NCI-H146 (cell line): ENCODE measurements at places on chromosomes 12 and 14.

- peak; percentile 90 for DNase-seq
These were observed 130.7 kb downstream of the TSPAN9 start for GRCh38 chr12:3207858-3208257.

GRCh38 chr14:68815298-68816182 lies 22.7 kb upstream of the ZFP36L1 start:
- no peak for DNase-seq

DNA sequence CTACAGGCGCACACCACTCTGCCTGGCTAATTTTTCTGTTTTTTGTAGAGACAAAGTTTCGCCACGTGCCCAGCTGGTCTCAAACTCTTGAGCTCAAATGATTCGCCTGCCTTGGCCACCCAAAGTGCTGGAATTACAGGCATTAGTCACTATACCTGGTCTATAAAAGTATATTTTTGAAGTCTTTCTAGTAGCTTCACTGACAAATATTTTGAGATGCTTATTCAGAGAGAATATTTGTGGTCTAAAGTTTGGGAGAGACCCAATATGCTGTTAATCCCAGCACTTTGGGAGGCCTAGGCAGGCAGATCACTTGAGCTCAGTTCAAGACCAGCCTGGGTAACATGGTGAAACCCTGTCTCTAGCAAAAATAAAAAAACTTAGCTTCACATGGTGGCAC lies 22.0 kb upstream of the PPP1R12A start:
- no peak for DNase-seq

- peak; percentile 35 for DNase-seq
These were observed 22.4 kb upstream of the CLEC2D start for GRCh38 chr12:9646794-9647781.

DNA sequence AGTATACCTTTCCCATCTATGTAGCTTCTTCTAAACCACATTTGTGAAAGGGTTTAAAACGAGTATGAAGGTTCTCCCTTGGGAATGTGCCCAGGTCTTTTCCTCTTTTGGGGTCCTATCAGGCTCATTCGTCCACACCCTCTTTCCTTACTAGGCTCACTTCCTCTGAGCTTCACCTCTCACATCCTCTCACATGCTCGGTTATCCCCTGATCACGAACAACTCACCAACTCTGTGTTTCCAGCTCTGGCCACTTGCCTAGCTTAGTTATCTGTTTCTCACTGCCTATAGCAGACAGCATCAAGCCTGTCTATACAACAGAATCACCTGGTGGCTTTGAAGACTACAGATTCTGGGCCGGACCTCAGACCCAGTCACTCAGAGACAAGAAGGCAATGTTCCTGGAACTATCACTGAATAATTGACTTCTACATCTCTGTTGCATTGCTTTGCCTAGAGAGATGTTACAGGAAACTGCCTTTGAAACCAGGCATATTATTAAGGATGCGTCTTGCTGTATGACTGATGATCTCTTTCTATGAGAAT lies 158.2 kb downstream of the FOXN3 start:
- no peak for DNase-seq

DNA sequence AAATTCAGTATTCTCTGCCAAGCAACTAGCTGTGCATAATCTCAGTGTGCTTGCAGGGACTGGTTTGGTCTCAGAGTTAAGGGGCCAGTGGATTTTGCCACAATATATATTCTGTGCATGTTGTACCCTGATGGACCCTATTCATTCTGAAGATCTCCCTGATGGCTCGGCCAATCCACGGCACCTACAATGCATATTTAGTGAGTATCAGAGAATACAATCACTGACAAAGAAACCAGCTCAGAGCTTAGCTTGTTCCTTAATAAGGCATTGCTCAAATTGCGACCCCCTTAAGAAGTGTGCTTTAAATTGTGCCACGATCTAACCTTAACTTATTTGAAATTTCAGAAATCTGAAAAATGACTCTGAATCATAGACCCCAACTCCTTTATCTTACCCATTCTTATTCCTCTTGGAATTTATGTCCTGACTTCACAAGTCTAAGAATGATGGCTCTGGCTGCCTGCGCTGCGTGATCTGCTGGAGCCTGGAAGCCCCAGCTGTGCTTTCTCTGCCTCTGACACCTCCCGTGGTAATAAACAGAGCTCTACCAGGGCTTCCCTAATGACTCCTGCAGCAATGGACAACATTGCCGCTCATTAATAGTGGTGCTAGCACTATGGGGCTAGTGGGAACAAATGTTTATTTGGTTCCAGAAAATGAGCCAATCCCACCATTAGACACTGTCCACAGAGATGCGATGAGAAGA lies 9.0 kb upstream of the DCAF4 start:
- no peak for DNase-seq

- no peak for DNase-seq
These were observed 15.4 kb downstream of the GALNT16 start for GRCh38 chr14:69275331-69275730.

DNA sequence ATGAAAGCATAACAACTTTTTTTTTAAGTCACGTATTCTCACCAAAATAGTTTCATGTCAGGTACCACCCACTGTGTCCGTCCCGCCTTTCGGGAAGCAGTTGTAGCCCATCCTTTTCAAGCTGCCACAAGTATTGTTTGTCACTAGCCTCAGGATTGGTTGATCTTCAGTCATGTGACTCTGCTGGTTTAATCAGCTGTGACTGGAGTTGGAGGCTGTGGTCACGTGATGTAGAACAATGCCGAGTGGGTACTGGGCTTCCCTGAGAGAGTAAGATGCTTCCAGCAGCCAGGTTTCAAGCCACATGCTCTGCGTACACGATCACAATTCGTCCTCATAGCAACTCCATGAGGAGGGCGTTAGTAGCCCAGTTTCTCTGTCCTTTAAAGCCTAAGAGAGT lies 83.0 kb upstream of the WSCD2 start:
- no peak for DNase-seq

DNA sequence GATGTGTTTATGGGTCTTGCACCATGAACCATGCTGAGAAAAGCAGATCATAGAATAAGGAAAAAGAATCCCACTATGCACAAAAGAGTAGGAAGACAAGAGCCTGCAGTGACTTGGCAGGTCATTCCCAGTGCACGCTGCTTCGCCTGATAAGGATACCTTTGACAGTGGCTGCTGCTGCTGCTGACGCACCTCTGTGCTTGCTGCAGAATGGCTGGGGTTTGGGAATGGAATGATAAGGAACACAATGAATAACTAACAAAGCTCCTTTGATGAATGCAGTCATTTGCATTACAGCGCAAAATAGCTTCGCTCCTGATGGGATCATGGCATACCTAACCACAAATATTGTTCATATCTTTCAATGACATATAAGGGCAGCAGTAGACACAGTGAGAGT lies 278.7 kb downstream of the PDZRN4 start:
- peak; percentile 36 for DNase-seq

GRCh38 chr14:61841145-61841544 lies 78.9 kb downstream of the SNAPC1 start:
- DNase-seq = no peak

DNA sequence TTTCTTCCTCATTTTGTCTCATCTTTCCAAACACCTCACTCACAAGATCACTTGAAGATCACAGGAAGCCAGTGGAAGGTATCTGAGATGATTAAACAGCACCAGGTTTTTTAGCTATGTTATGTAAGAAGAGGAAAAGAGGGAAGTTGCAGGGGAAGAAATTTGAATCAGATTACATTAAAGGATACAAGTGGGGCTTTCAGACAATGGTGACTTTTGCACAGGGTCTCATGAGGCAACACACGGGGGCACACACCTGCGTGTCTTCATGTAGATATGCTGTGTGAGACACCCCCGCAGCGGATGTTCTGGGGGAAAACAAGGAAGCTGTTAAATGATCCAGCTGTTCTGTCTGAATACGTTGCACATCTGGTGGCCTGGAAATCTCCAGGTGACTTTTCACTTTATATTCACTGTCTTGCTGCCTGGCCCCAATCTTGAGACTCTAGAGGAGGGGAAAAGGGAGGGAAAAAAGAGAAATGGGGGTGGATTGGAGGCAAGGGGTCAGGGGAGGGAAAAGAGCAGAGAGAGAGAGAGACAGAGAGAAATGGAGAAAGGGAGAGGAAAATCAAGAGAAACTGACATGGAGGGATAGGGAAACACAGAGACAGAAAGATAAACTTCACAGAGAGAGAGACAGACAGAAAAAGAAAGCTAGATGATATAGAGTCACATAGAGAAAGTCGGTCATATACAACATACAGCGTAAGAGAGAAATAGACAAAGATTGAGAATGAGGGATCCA lies 36.3 kb upstream of the PPP1CC start:
- DNase-seq = no peak
